ENCODE measurements at places on chromosomes 6 and 20.

DNA sequence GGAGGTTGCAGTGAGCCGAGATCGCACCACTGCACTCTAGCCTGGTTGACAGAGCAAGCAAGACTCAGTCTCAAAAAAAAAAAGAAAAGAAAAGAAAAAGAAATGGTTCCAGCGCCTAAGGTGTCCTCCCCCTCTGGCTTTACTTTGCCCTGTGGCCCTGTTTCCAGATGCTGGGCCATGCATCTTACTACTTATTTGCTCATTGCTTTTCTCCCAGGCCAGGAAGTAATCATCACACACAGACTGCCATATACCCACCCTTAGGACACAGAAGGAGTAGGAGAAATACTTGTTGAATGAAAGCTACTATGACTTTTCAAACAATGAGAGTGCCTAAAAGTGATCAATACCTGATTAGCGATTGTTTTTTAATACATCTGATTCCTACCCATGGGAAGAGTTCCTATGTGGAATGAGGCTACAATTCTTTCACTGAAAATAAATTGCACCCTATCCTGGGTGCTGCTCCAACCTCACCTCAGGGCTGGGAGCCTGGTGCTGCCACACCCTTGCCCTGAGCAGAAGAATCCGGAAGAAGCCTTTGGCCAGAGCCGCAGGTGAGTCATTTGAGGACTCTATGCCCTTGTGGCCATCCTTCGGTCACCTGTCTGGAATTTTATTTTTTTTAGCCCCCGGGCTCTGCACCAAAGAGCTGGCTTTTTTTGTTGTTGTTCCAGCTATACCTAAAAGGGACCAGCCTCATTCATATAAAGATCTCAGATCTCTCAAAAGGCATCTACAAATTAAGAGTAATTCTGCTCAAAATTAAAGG, 22.7 kb upstream of the TFAP2C start:
- no peak for DNase-seq

DNA sequence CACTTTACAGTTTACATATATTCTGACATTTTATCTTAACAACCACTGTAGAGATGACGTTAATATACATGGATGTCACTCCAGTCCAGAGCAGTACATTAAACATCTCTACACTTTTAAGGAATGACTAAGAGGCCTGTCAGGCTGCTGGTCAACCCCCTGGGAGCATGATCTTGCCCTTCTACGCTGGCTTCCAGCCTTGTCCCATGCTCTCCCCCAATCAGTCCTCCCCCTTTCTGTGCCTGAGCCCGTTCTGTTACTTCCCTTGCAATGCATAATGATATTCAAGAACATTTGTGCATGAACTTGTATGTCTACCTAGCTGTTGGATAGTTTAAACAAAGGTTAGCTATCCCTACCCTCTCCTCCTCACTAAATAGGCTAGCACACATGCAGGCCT, 40.5 kb upstream of the PLCB4 start:
- DNase-seq = no peak

DNA sequence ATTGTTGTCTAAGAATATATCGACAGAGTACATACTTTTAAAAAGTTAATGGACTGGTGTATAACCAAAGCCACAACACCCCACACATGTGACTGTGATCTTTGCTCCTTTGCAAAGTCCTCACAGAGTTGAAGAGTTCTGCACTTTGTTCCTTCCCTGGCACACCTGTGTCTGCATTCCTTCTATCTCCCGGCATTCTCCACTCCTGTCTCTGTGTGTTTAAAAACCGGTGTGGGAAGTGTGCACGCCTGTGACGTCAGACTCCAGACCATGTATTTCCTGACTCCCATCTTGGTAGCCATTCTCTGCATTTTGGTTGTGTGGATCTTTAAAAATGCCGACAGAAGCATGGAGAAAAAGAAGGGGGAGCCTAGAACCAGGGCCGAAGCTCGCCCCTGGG, at the start of gene IYD:
Gene IYD (plus strand): TSS at position 251 of the 400 bp plus-strand sequence. CDS start 20 bp downstream, at position 271.
- no peak for DNase-seq

DNA sequence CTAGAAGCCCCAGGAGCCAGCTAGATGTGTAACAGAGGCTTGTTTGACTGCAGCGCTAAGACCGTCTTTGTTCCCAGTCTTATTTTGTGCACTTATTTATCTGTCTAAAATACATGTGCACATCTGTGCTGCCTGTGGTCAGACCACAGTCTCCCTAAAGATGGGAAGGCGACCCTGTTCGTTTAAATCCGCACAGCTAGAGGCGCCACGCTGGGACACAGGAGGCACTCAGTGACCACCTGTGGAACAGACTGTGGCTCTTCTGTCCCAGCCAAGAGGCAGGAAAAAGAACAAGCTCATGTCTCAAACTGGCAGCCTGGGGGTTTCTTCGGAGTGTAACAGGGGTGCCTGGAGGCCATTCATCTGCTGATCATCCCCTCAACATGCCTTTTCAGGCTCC, 66.8 kb downstream of the CPNE5 start:
- no peak for DNase-seq

- DNase-seq = no peak
Observed at GRCh38 chr6:111721753-111722154, 116.1 kb upstream of the TRAF3IP2 start.

GRCh38 chr20:43191143-43191542, 1.4 kb upstream of the PTPRT start:
- DNase-seq = no peak
